GM12878 (cell line): ENCODE measurements at places on chromosomes 12 and 14. TPM values are rescaled to one million over a fixed set of nuclear protein-coding genes. Genes with fewer than 3 reads are reported as not detected.

DNA sequence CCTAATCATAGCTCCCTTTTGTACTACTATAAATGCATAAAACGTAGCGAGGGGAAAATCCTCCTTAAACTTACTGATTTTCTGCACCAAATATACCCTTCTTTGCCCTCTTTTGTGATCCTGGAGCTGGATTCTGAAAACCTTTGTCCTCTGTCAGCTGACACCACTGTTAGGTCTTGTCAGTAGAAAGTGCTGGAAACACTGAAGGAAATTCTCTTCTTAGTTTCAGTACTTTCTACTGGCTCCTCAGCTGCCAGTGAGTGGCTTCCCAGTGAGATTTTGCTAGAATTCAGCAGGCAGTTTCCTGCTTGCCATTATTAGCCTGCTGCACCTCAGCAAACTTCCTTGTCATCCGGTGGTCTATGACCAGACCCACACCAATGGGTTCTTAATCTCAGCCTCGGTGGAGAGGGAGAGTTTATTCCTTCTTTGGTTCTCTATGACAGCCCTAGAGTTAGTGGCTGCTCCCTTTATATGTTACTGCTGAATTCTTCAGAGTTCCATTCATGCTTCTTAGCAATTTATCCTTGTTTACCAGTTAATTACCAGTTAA is 476.2 kb downstream of the FSCB start:
- no peak for DNase-seq

GRCh38 chr12:51293696-51294095 is 23.5 kb upstream of the SMAGP start:
- no peak for DNase-seq

DNA sequence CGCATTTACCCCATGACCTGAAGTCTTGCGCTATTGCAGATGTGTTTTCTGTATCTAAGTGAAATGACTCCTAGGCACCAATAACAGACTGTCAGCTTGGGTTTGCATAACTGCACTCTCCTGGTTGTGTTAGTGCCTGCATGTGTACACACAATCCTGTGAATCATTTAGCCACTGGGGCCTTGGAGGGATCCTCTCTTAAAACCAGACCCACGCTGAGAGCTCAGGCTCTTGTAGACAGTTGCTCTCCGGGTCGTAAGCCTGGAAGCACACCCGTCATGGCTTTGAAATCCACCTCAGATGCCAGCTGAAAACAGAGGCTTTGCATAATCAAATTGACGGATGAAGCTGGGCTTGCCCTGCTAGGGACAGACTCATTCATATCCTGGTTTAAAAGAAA is 79.2 kb upstream of the RBM19 start:
- no peak for DNase-seq

DNA sequence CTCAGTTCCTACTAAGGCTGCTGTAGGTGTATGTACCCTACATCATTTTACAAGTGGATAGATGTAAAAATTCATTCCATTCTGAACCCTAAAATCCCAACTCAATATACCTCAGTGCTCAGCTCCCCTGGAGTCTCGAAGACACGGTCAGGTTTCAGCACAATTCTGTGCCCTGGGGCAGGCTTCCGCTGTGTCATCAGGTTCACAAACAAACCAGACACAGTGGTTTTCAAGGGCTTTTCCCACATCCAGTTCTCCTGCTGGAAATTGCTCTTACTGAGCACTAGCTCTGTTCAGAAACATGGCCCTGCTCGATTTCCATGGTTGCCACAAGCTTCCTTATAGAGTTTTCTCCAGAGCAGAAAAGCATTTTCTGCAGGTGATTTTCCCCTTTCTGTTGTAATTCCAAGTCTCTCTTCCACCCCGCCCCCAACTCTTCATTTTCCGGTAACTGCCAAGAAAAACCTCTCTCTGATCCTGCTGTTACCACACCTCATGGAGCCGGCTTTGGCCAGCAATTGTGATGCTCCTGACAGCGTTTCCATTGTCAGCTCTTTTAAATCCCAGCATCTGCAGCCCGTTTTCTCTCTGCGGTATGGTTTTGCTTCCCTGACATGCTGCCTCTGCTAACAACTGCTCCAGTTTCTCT is 483.0 kb upstream of the CCDC196 start:
- no peak for DNase-seq

DNA sequence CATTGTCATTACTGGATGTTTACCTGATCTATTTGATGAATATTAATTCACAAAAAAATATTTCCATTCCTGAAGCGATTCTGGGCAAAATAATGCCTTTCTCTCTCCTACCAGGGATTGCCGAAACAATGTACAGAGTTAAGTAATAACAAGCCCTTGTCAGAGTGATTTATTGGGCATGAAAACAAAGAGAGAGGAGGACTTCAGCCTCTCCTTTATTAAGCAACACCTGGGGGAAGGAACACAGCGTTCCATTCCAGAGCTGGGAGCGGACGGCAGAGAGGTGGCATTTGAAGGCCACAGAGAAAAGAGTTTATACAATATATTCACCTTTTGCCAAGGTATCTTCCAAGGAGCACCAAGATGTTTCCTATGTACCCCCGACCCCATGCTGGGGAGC is 165.8 kb downstream of the KSR2 start:
- DNase-seq = no peak

DNA sequence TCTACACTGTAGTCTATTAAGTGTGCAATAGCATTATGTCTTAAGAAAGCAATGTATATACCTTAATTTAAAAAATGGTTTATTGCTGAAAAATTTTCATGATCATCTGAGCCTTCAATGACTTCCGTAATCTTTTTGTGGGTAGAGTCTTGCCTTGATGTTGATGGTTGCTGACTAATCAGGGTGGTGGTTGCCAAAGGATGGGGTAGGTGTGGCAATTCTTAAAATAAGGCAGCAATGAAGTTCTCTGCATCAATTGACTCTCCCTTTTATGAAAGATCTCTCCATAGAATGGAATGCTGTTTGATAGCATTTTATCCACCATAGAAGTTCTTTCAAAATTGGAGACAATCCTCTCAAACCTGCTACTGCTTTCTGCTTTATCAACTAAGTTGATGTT is 41.1 kb downstream of the BBS10 start:
- DNase-seq = no peak

DNA sequence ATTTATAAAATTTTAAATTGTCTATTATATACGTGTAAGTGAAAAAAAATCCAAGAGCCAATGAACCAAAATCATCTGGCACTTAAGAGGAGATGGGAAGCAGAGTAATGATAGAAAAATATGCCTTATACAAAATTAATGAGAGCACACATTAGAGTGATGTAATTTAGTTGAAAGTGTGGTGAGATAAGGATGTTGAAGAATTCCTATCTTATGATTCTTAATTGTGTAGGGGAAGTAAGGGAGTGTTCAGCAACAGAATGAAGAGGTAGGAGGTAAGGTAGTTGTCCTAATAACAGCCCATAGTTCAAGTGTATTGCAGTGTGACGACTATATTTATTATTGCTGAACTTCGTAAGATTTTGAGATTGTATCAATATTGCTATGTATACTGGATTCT is 843.4 kb upstream of the FLRT2 start:
- DNase-seq = no peak

- DNase-seq = no peak
Measured at GRCh38 chr12:76356071-76356470, 7.9 kb upstream of the BBS10 start.

DNA sequence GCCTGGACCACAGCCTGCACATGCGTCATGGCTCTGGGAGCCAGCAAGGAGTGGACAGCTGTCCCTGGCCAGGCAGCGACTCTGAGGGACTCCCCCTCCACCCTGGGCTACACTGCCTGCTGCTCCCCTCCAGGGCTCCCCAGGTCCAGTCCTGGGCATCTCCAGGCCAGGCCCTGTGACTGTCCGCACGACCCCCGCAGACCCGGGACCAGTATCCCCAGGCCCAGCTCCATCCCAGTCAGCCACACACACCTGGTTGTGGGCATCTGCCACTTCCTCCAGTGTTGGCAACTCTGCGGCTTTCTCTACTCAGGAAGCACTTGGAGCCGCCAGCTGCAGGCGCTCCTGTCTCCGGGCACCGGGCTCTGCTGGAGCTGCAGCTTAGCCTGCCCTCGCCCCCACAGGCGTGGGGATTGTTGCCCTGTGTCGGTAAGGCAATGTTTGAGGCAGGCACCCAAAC is 2.4 kb downstream of the ULK1 start:
- no peak for DNase-seq

GRCh38 chr14:103194256-103195045 is 71.2 kb downstream of the TNFAIP2 start:
- DNase-seq = no peak

- peak; percentile 40 for DNase-seq
Measured at GRCh38 chr12:47408171-47408871, 297.5 kb downstream of the RPAP3 start.

DNA sequence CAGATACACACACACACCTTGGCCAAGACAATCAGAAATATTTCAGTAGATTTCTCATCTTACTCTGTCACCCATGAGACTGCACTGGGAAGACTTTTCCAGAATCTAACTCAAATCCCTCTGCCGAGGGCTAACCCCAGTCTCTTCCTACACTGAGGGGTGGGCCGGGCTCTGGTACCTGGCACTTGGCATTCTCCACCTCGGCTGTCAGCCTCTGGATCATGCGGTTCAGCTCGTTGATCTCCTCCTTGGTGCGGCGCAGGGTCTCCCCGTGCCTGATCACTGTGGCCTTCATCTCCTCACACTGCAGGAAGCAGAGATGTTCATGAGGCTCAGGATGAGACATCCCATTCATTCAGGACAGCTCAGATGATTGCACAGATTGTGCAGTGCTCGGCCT is 4.9 kb downstream of the KRT83 start:
- DNase-seq = no peak

DNA sequence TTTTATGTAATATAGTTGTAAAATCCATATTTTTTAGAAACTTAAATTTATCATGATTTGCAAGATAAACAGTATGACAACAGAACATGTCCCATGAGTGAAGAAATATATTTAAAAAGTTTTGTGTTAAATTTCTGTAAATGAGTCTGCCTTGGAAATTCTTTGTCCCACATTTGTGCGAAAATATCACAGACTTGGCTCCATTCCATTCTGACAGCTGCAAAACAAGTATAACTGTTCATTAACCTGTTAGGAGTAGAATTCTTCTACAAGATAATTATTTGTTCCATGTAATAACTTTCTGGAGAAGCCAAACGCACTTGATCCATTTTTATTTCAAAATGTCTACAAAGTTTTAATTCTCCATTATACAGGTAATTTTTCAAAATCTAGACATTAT is 37.9 kb downstream of the MDM1 start:
- no peak for DNase-seq

DNA sequence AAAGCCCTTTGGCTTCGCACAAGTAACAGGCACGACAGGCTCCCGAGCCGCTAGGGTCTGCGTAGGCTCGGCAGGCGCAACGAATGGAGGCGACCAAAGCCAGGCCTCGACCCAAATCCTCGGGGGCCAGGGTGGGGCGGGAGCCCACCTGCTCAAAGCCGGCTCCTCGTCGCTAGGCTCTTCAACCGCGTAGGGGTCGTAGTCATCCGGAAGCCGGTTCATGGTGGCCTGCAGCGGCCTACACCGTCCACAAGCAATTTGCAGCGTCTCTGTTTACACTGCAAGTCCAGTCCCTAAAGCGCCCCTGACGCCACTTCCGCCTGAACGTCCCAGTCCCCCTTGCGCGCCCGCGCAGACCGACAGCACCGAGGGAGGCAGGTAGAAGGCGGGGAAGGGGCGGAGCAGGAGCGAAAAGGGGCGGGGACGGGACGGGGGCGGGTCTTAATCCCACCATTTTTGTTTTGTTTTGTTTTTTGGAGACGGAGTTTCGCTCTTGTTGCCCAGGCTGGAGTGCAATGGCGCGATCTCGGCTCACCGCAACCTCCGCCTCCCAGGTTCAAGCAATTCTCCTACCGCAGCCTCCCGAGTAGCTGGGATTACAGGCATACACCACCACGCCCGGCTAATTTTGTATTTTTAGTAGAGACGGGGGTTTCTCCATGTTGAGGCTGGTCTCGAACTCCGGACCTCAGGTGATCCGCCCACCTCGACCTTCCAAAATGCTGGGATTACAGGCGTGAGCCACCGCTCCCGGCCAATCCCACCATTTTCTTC is at the start of gene EAPP:
Gene EAPP (minus strand): TSS at position 295 of the 774 bp plus-strand sequence. CDS start 73 bp downstream, at position 222.
- peak; percentile 80 for DNase-seq

GRCh38 chr12:123041042-123041531 is 60.6 kb downstream of the ARL6IP4 start:
- DNase-seq = no peak

DNA sequence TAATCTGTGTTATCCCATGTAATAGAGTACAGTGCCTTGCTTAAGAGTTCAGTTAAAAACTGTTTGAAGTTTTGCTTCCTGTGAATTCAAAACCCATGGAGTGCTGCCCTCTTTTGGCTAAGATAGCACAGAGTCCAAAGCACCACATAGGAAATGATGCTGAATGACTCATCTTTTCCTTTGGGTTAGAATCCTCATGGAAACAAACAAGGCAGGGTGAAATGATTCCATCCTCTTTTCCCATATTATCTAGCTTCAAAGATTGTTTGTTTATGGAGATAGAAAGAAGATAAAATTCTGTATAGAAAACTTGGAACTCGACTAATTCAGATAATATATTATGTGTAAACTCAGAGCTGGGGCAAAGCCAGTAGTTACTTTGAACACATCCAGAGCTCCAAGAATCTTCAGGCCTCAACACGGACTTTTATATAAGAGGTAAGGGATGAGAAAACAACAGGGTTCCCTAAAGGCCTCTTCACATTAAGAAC is 87.4 kb downstream of the OTOGL start:
- peak; percentile 26 for DNase-seq

DNA sequence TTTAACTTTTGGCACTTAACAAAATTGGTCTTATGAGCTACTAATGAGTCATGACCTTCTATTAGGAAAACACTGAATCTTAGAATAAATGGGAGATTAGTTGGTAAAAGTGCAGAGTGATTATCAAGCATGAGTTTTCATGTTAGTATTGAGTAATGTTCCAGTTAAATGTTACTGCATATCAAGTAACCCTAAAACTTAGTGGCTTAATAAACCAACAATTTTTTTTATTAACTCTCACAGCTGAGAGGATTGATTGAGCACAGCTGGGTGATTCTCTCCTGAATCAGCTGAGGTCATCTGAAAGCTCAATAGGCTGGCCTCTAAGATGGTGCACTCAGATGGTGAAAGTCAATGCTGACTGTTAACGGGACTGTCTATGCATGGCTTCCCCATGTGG is 248.6 kb downstream of the BCL11B start:
- DNase-seq = no peak

- DNase-seq = no peak
Measured at GRCh38 chr12:64700532-64700931, 58.7 kb downstream of the GNS start.

DNA sequence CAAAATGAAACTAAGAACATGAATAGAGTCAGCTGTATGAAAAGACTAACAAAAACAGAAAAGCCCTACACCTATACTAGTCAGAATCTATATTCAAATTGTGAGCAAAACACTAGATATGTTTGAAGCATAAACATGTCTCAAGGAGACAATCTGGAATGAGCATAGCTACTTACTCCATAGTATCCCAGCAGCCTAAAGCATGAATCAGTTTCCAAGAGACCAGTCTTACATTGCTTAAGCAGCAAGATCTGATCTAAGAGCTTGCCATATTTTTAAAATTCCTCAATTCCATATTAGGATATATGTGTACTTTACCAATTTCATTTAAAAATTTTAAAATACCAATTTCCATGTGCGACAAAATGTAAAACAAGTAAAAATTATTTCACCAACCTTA is 7.7 kb downstream of the CAPS2 start:
- no peak for DNase-seq

Gene OR4K5
- not detected in 2 replicates for total RNA-seq

Gene LRP1-AS
- total RNA-seq = not detected in 2 replicates

Gene GARIN6
- total RNA-seq = not detected in 2 replicates

Gene GNG2
- total RNA-seq = 103 and 107 TPM in 2 replicates

Gene PROX2
- total RNA-seq = 0.11 and 0.33 TPM in 2 replicates

Gene GPR65
- 7.3 and 8.2 TPM in 2 replicates for total RNA-seq

Gene RND1
- 3.8 and 4.2 TPM in 2 replicates for total RNA-seq

Gene NRL
- total RNA-seq = 2.2 and 2.5 TPM in 2 replicates

Gene NKX2-1
- not detected in 2 replicates for total RNA-seq

Gene KLRD1
- total RNA-seq = 0.21 TPM in 1 of 2 replicates, not detected in the other

Gene VRTN
- total RNA-seq = 0.05 and 0.31 TPM in 2 replicates
